IMR-90 (cell line): ENCODE measurements at places on chromosomes 2 and 18. TPM values are rescaled to one million over a fixed set of nuclear protein-coding genes. Genes with fewer than 3 reads are reported as not detected.

The DDX18 gene
- 30.2 and 34.6 TPM in 2 replicates for polyA plus RNA-seq

- DNase-seq = no peak
These were observed 235.6 kb upstream of the EPHA4 start for GRCh38 chr2:221807706-221808105.

GRCh38 chr2:18402-19271 is 27.7 kb downstream of the FAM110C start:
- DNase-seq = no peak

GRCh38 chr2:75047992-75048625 is 89.7 kb downstream of the POLE4 start:
- peak; percentile 69 for DNase-seq
